ENCODE measurements at places on chromosomes 3 and 15.

GRCh38 chr3:42084586-42084985 is 6.6 kb upstream of the TRAK1 start:
- DNase-seq = no peak

- DNase-seq = no peak
Observed at GRCh38 chr15:92901072-92901761, 1.1 kb downstream of the CHD2 start.

DNA sequence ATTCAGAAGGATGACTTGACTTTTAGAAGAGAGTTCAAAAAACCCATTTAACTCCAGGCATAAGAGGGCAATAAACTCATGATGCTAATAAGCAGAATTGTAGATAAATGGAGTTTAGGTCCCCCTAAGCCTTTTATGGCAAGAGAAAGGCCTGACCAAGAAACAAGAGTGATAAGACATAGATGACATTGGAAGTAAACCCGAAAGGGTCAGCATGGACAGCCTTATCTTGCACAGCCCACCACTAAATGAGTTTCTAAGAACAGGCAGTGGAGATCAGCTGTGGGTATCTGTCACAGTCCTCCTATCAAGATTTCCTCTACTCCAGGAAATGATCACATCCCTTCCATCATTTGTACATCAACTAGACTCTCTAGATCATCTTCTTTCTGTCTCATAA is 457.9 kb upstream of the ADAMTS9 start:
- no peak for DNase-seq

DNA sequence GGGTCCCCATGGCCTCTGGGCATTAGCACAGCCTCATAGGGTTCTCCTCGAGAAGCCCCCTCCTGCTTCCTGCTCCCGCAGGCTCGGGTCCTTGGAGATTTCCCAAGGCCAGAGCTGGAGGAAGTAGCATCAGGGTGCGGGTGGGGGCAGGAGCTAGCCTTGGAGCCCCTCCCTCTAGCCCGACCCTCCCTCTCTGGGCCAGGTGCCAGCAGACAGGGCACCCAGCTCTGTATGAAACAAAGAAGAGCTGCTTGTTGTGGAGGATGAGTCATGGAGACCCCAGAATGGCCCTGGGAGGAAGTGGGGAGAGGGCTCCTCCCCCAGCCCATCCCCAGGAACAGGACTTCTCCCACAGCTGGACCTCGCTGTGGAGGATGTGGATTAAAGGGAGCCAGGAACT is 29.2 kb downstream of the EPHB3 start:
- DNase-seq = no peak

GRCh38 chr15:57916695-57917094 is 148.8 kb downstream of the ALDH1A2 start:
- DNase-seq = no peak

DNA sequence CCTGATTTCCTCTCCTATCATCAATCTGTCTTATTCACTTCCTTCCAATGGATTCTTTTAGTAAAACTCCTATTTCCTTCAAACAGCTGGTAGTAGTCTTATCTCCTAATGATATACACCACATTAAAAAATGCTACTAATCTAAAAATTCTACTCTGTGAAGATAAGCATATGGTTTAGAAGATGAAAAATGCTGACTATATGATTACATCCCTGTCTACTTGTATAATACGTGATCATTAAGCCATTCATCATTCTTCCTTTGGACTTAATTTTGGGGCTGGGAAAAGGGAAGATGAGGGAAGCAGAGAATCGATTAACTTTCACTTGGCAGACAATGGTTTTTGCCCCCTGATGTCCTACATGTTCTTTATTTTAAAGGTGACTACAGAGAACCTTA is 453.1 kb downstream of the NSUN3 start:
- no peak for DNase-seq

DNA sequence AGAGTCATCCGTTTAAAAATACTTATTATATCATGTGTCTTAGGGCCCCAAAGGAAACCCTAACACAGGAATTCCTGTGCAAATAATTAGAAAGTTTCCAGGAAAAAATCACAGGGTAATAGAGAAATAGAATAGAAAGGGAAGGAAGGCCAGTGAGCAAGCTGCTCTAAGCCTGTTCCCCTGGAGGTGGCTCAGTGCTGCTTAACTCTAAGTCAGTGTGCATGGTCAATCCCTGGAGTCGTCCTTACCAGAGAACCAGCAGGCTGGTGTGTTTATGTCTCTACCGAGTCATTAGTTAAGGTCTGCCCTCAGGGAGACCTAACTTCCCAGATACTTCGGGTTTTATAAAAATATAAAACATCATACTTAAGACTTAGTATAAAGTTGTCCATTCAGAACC is 21.0 kb upstream of the MCF2L2 start:
- DNase-seq = no peak

DNA sequence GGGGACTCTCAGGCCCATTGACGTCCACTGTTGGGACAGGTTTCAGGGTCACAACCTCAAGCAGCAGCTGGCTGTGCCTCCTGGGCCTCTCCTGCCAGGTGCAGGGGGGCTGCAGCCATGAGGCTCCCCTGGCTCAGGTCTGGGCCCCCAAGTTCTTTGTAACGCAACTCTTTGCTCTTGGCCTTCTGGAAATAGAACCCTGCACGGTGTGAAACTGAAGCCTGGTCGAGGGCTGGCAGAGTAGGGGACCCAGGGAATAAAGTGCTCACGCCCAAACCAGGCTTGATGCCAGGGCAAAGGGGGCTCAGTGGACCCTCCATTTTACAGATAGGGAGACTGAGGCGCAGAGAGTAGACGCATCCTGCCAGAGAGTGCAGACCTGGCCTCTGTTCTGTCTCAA is 771 bp downstream of the CALML4 start:
- no peak for DNase-seq

GRCh38 chr3:5187920-5188418 is 462 bp downstream of the EDEM1 start:
- DNase-seq = no peak

DNA sequence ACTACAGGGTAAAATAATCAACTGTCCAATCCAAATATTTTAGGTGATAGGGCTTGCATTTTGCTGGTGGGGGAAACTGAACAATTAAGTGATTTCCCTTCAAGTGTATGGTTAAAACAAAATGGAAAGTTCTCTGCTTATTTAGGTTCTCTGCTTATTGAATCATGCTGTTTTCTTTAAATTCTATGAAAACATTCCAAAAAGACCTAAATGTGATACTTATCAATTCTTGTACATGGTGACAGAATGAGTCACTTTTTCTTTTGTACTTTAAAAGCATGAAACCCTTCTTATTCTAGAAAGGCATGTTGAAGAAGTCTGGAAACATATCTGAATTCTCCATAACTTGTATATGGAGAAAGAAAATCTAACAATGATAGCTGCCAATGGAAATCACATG is 192.6 kb downstream of the FMN1 start:
- no peak for DNase-seq

GRCh38 chr3:197003461-197004385 is 25.9 kb downstream of the MELTF start:
- no peak for DNase-seq

GRCh38 chr3:133574260-133574881 is 885 bp downstream of the CDV3 start:
- no peak for DNase-seq

- peak; percentile 78 for DNase-seq
Observed at GRCh38 chr3:100257586-100257985, 3.2 kb upstream of the TBC1D23 start.

GRCh38 chr15:69066007-69066995 is 51.8 kb downstream of the NOX5 start:
- no peak for DNase-seq

DNA sequence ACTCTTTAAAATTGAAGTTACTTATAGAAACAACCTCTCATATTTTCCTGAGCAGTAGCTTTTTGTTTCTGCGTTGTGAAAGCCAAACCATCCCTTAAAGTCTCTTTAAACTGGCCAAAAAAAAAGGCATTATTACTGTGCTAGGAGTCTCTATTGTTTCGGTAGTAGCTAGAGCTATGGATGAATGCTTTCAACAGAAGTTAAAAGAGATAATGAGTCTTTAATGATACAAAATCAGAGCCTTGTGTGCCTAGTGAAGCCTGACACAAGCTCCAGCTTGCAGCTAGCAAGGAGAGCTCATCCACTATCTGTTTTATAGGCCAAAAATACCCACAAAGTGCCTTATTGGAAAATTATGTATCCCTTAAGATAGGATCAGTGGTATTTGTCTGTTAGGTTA is 360.4 kb upstream of the CDIN1 start:
- no peak for DNase-seq

GRCh38 chr3:107662586-107662985 is 139.8 kb downstream of the BBX start:
- DNase-seq = no peak

GRCh38 chr3:131353016-131353877 is 28.3 kb upstream of the NUDT16 start:
- no peak for DNase-seq

DNA sequence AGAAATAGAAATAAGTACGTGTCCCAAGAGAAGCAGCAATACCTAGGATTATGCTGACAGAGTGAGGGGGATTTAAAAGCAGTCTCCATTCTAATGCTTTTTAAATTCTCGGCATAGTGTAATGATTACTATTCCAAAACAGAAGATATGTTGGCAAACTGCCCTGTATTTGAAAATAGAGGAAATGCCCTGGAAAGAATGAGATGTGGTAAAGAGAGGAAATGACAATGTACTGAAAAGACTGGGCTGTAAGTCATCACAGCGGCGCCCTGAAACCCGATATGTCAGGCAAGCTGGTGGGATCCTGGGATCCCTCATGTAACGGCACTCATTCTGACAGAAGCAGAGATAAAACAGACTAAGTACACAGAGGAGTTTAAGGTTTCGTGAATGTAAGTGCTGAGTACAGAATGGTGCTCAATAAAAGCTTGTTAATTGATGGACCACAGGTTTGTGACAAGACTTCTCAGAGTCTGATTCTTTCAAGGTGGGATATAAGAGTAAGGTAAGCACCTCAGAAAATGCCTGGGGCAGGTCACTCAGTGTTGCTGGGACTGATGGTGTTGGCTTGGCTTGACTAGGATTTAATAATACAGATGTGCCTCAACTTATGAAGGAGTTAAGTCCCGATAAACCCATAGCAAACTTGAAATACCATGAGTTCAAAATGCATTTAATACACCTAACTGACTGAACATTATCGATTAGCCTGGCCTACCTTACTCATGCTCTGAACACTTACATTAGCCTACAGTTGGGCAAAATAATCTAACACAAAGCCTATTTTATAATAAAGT is 91.4 kb downstream of the NFKBIZ start:
- DNase-seq = peak; percentile 90

DNA sequence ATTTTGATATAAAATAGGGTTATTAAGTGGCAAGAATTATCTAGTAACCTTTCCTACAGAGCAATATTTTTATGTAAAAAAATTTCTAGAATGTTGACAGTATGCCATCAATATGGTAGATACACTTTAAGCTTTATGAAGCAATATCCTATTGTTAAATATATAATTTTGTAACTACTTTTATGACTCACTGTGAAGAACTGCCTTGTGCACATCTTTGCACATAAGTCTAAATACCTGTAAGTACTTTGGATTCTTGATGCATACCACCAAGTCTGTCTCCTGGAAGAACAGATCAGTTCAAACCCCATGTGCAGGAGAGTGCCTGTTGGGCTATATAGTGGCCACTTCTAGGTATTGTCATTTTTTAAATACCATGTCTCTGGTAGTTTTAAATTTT is 205.7 kb upstream of the EIF1B start:
- no peak for DNase-seq

GRCh38 chr15:87439090-87439489 is 817.4 kb downstream of the NTRK3 start:
- DNase-seq = no peak

- peak; percentile 25 for DNase-seq
Observed at GRCh38 chr3:190671658-190672057, 157.8 kb downstream of the IL1RAP start.
